ENCODE measurements at places on chromosomes 4 and X. TPM values are rescaled to one million over a fixed set of nuclear protein-coding genes. Genes with fewer than 3 reads are reported as not detected.

GRCh38 chr4:82394896-82395295 lies 21.1 kb upstream of the HNRNPD start:
- H3K36me3 ChIP-seq, result no peaks in the 10 kb centered on the region
- no peak overlapping the region for H3K4me3 ChIP-seq
- no peaks in the 10 kb centered on the region for H3K4me1 ChIP-seq
- DNase-seq, result no peak

- no peak for DNase-seq
- H3K36me3 ChIP-seq, result no peaks in the 10 kb centered on the region
- H3K27ac ChIP-seq, result no peak overlapping the region
- H3K4me3 ChIP-seq, result no peak overlapping the region
- H3K27me3 ChIP-seq, result no peaks in the 10 kb centered on the region
- H3K4me1 ChIP-seq, result no peaks in the 10 kb centered on the region
These were observed 586.9 kb downstream of the PCDH7 start for GRCh38 chr4:31307029-31307428.

The RGN gene
- 23.8 TPM for total RNA-seq

The DACH2 gene
- total RNA-seq, result 0.51 TPM

The ZNF141 gene
- total RNA-seq, result 8.9 TPM

The PORCN gene
- total RNA-seq, result 11.4 TPM

The AREG gene
- 1.5 TPM for total RNA-seq

DNA sequence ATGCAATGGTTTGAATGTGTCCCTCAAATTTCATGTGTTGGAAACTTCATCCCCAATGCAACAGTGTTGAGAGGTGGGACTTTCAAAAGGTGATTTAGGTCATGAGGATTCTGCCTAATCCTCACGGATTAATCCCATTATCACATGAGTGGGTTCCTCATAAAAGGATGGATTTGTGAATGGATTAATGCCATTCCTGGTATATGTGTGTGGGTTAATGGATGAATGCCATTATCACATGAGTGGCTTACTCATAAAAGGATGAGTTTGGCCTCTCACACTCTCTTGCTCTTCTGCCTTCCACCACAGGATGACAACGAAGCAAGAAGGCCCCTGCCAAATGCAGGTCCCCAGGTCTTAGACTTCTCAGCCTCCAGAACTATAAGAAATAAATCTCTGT lies 30.5 kb upstream of the NEUROG2 start:
- H3K4me3 ChIP-seq, result no peak overlapping the region
- H3K27me3 ChIP-seq, result no peaks in the 10 kb centered on the region
- H3K27ac ChIP-seq, result no peak overlapping the region
- DNase-seq, result no peak
- no peaks in the 10 kb centered on the region for H3K4me1 ChIP-seq
- H3K36me3 ChIP-seq, result no peaks in the 10 kb centered on the region

DNA sequence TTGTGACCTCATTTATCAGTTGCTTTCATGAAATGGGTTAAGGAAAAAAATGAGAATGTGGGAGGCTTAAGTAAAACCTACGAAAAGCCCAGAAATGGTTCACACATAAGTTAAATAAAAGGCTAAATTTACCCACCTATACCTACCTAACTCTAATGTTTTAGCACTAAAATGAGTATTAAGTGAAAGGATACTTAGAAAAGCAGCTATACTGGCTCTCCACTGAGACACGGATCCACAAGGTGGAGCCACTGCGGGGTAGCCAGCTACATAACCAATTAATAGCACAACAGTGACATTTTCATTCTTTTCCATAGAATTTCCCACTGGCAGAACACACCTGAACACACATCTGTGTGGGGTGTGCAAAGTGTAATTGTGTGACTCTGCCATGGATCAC lies 101.9 kb downstream of the MAML3 start:
- no peak overlapping the region for H3K4me3 ChIP-seq
- peaks cover 2% of the 10 kb centered on the region for H3K4me1 ChIP-seq
- no peak overlapping the region for H3K27ac ChIP-seq
- no peaks in the 10 kb centered on the region for H3K27me3 ChIP-seq

DNA sequence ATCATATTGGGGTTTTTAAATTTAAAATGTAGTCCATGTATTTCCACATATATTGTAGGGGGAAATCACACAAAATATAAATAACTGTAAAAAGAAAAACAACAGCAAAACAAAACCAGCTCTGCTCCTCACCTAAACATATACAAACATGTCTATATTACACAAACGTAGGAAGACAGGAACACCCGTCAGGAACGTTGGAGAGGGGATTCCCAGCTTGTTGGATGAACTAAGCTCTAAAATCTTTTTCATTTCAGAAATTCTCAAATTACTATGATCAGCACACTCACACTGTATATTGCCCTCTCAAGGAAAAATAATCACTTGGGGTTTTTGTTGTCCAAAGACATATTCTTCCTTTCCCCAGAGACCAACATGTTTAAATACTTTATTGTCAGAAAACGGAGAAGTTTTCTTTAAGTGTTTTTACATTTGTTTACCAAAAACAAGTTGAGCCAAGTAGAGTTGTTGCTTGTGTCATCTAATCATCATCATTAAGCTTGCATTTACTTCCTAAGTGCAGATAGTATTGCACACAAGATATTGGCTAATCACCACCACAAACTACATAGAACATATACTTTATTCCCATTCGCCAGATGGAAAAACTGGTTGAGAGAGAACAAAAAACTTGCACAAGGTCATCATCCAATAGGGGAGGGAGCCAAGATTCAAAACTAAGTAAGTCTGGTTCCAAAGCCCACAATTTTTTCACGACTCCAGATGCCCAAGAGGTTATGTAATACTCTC lies 2.4 kb upstream of the TLR10 start:
- H3K27me3 ChIP-seq, result no peaks in the 10 kb centered on the region
- no peak overlapping the region for H3K27ac ChIP-seq
- no peaks in the 10 kb centered on the region for H3K36me3 ChIP-seq
- no peaks in the 10 kb centered on the region for H3K4me1 ChIP-seq
- no peak overlapping the region for H3K4me3 ChIP-seq
